Hypothalamus (tissue), 51 donors: ENCODE measurements at places on chromosomes 2 and 18.

- DNase-seq, result no peak
These were observed 90.3 kb upstream of the MAP3K20 start for GRCh38 chr2:172985139-172985892.

GRCh38 chr2:134401081-134401497 lies 147.2 kb downstream of the MGAT5 start:
- DNase-seq, result no peak

DNA sequence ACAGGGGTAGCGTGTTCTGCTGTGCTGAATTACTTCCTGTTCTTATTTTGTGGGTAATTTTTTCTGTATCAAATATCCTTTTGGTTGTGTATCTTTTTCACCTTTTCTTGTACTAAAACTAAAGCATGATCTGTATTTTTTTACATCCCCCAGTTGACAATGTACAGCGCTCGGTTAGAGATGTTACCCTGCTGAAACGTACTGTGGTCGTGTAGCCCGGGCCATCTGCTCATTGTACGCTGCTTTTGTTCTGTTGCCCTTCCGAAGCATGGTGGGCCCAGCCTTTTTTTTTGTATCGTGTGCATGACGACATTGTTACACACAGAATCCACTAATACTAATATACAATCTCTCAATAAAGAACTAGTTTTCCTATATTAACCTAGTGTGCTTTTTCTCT lies 233.1 kb downstream of the HAUS1 start:
- DNase-seq, result no peak

- no peak for DNase-seq
These were observed 187.6 kb upstream of the NRP2 start for GRCh38 chr2:205494537-205495235.

DNA sequence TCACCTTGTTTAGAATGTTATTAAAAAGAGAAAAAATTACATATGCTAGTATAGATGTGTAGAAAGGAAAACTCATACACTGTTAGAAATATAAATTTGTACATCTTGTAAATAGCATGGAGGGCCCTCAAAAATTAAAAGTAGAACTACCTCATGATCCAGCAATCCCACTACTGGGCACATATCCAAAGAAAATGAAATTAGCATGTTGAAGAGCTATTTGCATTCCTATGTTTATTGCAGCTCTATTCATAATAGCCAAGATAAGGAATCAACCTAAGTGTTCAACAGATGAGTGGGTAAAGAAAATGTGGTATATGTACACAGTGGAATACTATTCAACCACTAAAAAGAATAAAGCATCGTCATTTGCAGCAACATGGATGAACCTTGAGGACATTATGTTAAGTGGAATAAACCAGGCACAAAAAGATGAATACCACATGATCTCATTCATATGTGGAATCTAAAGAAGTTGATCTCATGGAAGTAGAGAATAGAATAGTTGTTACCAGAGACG lies 251.5 kb upstream of the THUMPD2 start:
- no peak for DNase-seq

- DNase-seq, result no peak
These were observed 56.8 kb downstream of the MRPL33 start for GRCh38 chr2:27828305-27828704.

- DNase-seq, result no peak
These were observed 23.4 kb downstream of the AMER3 start for GRCh38 chr2:130778781-130779180.

GRCh38 chr2:239193925-239194677 lies 206.7 kb downstream of the HDAC4 start:
- DNase-seq, result no peak

DNA sequence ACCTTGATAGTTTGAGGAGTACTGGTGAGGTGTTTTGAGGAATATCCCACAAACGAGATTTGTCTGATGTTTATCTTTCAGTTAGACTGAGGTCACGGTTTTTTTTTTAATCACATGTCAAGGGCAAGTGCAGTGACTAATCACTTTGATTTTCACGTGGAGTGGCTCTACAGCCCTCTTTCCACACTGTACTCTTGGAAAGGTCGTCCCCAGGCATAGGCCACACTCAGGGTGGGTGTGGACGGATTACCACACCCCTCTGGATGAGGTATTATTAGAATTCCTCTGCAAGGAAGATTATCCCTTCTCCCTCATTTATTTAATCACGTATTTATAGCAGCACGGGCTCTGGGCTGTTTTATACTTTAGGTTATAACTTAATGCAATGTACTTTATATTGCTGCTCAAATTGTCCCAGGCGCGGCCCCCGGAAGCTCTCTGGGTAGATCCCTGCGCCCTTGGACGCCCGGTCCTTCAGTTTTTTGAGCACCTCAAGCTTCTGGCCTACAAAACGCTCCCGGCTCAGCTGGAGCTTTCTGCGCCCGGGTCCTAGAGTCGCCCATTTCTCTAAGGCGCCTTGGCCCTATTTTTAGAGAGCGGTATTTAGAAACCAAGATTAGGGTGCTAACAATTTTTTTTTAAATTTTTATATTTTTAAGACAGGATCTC lies 515 bp upstream of the PLEKHB2 start:
- peak; percentile 76 for DNase-seq

GRCh38 chr2:171595896-171596295 lies 73.6 kb downstream of the CYBRD1 start:
- DNase-seq, result no peak

DNA sequence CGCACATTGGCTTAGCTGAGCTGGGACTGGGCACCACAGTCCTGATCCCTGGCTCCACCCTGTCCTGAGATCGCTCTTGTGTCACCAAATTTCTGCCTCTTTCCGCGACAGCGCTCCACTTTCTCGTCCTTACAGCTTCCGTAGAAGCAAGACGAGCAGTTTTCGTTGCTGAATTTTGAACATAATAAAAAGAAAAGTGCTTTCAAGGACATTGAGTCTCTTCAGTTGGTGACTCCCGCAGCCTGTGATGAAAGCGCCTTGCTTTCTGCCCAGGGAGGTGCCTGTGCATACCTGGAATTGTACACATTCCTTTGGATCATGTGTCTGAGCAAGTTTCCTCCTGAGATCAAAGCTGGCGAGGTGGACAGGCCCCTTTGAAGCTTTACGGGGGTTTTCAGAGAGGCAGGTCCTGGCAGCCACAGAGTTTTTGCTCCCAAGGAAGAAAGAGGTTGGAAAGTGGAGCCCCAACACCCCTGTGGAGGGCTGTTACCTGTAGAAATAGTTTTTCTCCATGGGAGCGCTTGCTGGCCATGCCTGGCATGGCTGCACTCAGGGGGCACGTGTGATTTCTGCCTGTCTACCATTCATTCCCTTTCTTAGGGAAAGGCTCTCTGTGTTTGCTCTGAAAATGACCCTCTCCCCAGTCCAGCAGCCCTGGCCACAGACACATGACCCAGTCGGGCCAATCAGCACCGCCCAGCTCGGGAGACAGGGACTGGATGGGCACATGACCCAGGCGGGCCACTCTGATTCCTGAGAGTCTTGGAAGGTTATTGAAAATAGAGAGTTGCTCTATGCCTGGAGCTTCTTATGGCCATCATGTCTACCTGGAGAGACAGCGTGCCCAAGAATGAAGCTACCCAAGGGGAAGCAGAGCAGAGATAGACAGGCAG lies 115.6 kb upstream of the OTOS start:
- no peak for DNase-seq

DNA sequence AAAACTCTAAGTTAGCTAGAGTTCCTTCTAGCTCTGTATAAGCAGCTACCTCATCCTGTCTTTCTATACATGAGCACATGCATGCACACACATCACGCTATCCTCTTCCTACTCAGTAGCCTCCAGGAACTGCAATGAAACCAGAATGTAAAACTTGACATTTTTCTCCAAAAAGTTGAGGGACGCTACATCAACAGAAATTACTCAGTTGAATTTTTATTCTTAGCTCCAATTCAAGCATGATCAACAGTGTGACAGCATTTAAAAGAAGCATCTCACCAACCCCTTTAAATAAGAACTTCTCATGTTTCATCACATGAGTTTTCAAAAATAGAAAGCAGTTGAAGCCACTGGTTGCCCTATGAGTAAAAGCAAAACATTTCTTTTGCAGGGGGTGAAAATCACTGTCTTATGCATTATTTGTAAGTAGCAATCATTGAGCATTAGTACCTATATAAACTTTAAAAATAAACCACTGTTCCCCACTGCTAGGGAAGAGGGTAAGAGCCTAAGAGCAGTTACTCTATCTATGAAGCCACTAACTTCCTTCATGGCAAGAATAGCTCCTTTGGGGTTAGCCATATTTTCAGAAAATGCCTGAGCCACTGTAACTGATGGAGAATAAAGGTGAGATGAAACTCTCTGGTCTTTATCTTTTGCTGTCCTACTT lies 77.9 kb upstream of the ARL5A start:
- no peak for DNase-seq

DNA sequence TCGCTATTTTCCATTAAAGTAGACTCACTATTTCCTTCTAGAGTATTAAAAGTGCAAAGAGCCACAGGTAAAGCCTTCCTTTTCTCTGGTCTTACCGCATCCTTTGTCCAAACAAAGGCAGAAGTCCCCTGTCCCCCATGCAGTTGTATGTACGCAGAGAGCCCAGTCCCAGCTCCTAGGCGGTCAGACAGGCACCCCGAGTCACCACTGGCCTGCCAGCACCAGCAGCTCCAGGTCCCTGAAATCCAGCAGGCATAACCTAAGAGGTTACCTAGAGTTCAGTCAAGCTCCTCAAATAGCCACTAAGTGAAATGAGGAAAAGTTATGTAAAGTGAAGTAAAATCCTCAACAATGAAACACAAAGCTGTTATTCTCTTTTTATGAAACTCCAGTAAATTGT lies 60.4 kb upstream of the TWIST2 start:
- no peak for DNase-seq

- no peak for DNase-seq
These were observed 16.8 kb upstream of the ALPI start for GRCh38 chr2:232438951-232439757.

GRCh38 chr2:109135359-109136197 lies 6.6 kb downstream of the SH3RF3 start:
- DNase-seq, result no peak

GRCh38 chr2:240994171-240994896 lies 4.1 kb upstream of the SNED1 start:
- DNase-seq, result no peak

DNA sequence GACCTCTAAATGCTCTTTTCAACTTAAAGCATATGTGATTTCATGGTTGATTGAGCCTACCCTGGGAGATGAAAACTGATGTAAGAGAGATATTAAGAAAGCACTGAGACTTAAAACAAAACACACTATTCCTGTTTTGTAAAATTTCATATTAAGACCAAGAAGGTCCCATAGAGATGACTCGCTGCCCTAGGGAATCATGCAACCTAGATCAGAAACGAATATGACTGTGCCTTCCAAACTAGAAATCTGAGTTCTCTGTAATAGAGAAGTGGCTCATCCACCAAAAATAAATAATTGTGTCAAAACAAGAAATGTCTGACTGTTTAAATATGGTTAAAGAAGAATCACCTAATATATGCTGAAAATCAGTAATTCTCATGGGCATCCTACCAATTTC lies 776.8 kb upstream of the SOX11 start:
- DNase-seq, result no peak

GRCh38 chr2:32963941-32964340 lies 17.2 kb downstream of the LTBP1 start:
- no peak for DNase-seq

DNA sequence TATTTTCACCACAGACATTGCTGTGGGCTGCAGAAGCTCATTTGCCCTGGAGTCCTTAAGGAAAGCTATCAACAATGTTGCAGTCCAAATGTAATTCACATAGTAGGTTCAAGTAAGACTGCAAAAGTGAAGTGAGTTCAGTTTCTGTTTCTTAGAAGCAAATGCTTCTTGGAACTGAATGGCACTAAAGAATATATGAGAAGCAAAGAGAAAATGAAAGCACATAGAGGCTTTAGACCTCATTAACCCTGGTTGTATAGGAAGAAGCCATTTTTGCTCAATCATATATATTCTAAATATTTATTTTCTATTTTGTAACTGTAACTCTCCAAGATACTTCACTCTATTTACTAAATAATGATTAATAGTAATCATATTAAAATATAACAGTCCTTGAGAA lies 292.0 kb downstream of the ZNF804A start:
- no peak for DNase-seq

- DNase-seq, result no peak
These were observed 68.3 kb upstream of the RND3 start for GRCh38 chr2:150555611-150556356.

- DNase-seq, result no peak
These were observed 17.5 kb upstream of the ILKAP start for GRCh38 chr2:238220892-238221521.

DNA sequence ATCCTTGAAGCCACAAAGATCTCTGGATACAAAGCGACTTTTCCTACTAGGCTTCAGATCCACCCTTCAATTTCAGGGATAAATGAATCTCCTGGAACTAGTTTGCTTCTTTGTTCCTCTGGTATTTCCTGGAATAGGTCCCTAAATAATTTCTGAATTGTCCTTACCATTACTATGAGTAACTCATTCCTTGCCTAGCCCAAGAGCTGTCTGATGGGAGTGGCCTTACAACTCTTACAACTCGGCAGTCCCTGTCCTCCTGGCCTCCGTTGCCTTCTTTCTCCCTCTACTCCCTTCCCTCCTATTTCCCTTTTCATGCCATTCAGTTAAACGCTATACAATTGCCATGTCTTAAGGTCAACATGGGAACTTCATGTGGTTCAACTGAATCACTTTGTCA lies 98.2 kb upstream of the FHL2 start:
- DNase-seq, result no peak

GRCh38 chr18:63192126-63192884 lies 127.3 kb downstream of the BCL2 start:
- no peak for DNase-seq

DNA sequence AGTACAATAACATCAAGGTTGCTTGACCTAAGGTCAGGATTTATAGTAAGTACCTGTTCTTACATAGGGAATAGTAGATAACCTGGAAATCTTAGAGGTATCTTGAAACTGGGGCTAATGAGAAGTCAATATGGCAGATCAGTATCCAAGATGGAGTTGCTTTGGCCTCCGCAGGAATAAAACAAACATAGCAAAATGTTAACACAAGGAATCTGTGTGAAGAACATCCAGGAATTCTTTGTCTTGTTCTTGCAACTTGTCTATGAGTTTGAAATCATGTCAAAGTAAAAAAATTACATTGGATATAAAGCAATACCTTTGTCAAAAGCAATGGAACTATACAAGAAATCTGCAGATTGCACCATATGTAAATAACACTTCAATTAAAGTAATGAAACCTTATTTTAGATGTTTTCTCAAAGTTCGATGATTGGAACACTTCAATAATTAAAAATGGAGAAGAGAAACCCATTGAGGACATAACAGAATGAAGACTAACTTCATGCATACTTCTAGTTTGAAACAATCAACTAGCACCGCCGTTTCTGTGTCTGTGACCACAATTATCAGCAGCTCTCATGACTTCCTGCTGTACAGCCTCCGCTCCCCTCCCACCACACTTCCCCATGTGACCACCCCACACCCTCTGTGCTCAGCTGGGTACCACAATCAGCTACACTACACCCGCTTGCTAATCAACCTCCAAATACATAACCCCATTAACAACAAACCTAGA lies 27.6 kb downstream of the C2orf76 start:
- no peak for DNase-seq

- no peak for DNase-seq
These were observed 238.2 kb downstream of the TSN start for GRCh38 chr2:121993682-121994081.
